Hematopoietic multipotent progenitor cell (in vitro differentiated cells): ENCODE measurements at places on chromosomes 11 and 22.

GRCh38 chr11:110631551-110631950 is 80.7 kb downstream of the ARHGAP20 start:
- DNase-seq: no peak

DNA sequence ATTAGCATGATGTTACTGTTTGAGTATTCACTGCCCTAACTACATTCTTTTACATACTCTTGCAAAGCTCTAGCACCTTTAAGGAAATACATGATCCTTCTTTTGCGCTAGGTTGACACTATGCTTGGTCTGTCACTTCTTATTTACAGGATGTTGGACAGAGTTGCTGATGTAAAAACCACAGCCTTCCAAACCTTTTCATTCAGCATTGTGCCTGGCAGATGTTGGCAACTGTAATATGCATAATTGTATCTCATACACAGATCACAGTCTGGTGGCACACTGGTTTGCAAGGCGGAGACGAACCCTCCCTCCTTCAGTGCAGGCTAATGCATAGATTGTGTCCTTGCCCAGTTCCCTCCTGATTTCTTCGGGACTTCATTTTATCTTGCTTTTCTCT is 224.1 kb downstream of the SNX19 start:
- DNase-seq: no peak

GRCh38 chr11:111542606-111543275 is 2.2 kb downstream of the LAYN start:
- no peak for DNase-seq

- DNase-seq: no peak
These were observed 40.5 kb downstream of the FBXO7 start for GRCh38 chr22:32515084-32515483.

- DNase-seq: no peak
These were observed 7.2 kb upstream of the CHST1 start for GRCh38 chr11:45672593-45672992.

- no peak for DNase-seq
These were observed 30.7 kb downstream of the PRR5L start for GRCh38 chr11:36326524-36327419.
